Stimulated activated CD8-positive, alpha-beta memory T cell treated with anti-CD3 and anti-CD28 coated beads, Interleukin-7, amount 100 ng/mL, for 1 hour (primary cell): ENCODE measurements at places on chromosomes 12 and 14.

- DNase-seq, result no peak
Observed at GRCh38 chr12:52749827-52750226, 27.3 kb downstream of the KRT76 start.

- no peak for DNase-seq
Observed at GRCh38 chr12:126359216-126359615, 1294.0 kb downstream of the AACS start.

GRCh38 chr14:91377700-91378652, 39.6 kb downstream of the CCDC88C start:
- no peak for DNase-seq

DNA sequence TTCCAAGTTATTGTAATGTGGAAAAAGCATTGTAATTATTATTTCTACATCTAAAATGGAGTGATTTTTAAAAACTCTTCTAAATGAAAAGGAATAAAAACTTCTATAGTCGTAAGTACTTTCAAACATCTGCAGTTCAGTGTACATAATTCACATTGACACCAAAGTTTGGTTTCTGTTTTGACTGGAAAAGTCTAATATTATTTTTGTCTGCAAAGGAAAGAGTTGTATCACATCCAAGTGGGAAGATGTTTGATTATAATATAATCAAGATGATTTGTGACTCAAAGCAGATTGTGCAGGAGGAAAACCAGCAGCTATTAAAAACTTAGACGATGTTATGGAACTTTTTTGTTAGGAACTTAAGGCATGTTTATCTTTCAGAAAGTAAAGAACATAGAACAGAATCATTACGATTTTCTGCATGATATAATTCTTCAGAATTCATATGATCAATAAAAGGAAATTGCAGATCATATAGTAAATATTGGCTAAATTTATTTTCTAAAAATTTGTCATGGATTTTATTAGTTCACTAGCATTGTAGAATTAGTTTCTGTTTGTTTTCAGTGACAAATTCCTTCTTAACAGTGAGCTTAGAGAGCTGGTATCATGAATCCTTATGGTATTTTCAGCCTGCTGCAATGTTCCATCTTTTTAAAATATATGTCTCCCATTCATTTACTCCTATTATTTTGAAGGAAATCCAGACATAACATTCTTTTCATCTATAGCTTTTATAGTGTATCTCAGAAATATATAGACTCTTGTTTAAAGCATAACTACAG, 145.8 kb downstream of the MIPOL1 start:
- no peak for DNase-seq

GRCh38 chr12:115042341-115042740, 358.4 kb upstream of the TBX3 start:
- no peak for DNase-seq

- DNase-seq, result no peak
Observed at GRCh38 chr12:90301561-90302133, 593.0 kb upstream of the ATP2B1 start.

DNA sequence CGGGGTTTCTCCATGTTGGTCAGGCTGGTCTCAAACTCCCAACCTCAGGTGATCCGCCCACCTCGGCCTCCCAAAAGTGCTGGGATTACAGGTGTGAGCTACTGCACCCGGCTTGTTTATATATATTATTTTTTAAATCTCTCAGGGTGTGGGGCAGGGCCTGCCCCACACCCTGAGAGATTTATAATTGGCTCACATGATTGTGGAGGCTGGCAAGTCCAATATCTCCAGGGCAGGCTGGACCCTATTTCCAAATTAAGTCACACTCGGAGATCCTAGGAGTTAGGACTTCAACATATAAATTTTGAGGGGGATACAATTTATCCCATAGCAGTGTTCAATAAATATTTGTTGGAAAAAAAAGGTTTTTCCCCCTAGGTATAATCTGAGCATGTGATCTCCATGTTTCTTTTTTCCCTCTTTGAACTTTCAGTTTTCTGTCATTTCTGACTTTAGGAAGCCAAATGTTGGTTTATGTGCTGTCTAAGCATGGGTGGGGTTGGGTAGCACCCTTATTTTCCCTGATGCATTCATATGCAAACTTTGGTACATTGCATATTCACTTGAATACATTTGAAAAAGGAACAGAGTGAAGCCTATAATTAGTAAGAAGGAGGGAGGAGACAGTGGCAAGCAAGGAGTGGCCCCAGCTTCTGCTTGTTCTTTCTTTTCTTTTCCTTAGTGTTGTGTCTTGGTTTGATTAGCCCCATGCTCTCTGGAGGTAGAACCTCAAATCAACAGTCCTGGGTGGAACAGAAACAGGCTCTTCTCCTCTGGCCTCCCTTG, 8.7 kb upstream of the A2ML1 start:
- DNase-seq, result no peak

DNA sequence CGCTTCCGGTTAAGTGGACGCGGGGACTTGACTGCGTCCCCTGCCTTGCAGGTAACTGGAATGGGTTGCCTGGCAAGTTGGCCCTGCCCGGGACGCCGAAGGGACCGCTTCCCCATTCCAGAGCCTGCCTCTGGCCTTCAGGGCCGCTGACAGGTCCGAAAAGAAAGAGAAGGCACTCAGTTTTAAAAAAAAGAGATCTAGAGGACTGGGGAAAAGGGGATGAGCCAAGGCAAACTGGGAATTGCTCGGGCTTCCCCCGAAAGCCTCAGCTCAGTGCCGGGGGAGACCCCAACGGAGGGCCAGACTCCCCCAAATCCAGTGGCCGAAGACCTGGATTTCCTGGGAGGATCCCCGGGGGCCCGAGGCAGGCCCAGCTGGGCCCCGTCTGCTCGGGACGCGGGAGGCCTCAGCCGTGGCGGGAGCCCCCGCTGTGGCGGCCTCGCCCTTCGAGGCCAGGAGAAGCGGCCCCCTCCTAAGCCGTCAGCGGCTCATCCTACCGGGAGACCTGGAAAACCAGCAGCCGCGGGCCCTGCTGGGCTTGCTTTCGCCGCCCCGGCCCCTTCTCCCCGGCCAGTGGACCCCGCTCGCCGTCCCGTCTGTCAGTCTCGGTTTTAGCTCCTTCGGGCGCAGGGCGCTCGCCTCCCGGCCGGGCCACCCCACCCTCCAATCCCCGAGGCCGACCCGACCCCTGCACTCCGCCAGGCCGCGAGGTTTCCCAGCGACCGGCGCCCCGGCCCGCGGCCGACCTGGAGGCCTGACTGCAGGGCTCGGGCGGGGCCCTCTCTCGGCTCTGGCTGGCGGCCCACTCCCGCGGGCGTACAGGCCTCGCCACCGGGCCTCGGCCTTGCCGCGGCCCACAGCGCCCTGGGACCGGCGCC, 12.5 kb downstream of the OTX2 start:
- DNase-seq, result no peak

DNA sequence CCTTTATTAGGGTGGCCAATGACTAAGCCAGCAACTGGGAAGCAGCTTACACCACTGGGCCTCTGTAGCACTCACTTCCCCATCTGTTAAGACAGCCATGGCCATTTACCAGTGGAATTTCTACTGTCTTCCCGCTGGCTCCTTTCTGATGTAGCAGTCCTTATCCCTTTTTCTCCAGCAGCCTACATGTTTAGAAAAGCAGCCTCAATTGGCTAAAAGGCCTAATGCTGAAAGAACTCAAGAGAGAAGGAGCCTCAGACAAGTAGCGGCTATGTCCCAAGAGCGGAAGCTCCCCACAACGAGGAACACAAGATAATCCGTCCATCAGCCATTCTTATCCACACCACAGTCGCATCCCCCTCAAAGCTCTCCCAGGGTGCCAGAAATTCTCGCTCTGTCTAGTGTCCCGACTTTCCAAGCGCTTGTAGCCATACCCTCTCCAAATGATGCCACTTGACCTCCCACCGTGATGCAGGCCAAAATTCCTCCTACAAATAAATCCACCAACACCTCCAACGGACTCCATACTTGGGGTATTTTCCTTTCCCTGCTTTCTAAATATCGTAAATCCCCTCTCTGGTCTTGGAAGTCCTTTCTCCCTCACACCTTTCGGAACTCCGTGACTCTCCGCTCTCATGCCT, 624 bp downstream of the M6PR start:
- DNase-seq, result no peak

- peak; percentile 61 for DNase-seq
Observed at GRCh38 chr14:74712499-74713394, at the start of the genes AREL1 and FCF1. Gene AREL1, minus strand, starts transcription at chr14:74713080. Its CDS starts 27,465 bp downstream, at chr14:74685615. Gene FCF1, plus strand, starts transcription at chr14:74713144. Its CDS starts 54 bp downstream, at chr14:74713198.

- no peak for DNase-seq
Observed at GRCh38 chr14:99250636-99251208, 21.3 kb downstream of the BCL11B start.

- no peak for DNase-seq
Observed at GRCh38 chr14:55794655-55795595, 214.9 kb downstream of the KTN1 start.
